ENCODE measurements at places on chromosomes 6 and 20.
A peak's percentile ranks its signal among the peaks of the same experiment; 100 is the strongest.

- DNase-seq: no peak
Observed at GRCh38 chr6:150490586-150490985, 109.1 kb upstream of the PLEKHG1 start.

GRCh38 chr6:41811095-41811494 lies 23.6 kb downstream of the TOMM6 start:
- DNase-seq: no peak

- no peak for DNase-seq
Observed at GRCh38 chr6:81763051-81763450, 10.6 kb upstream of the TENT5A start.

- DNase-seq: no peak
Observed at GRCh38 chr6:112535816-112536215, 188.7 kb downstream of the RFPL4B start.

DNA sequence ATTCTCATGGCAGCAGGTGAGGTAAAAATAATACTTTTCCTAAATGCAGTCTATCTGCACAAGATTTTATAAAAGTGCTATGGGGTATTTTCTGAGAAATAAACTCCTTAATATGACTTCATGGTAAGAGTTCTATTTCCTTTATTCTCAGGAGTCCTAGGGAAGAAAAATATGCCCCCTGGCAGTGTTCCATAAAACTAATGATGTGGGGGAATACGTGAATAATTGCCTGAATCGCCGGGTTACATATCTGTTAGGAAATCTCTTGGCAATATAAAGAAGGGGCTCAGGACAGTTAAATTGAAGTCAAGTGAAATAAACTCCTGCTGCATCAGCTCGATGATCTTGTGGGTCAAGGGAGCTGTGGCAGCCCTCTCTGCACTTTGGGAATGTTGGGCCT lies 229.7 kb downstream of the MAFB start:
- DNase-seq: no peak

GRCh38 chr6:43993881-43994523 lies 133.2 kb downstream of the MRPL14 start:
- no peak for DNase-seq

DNA sequence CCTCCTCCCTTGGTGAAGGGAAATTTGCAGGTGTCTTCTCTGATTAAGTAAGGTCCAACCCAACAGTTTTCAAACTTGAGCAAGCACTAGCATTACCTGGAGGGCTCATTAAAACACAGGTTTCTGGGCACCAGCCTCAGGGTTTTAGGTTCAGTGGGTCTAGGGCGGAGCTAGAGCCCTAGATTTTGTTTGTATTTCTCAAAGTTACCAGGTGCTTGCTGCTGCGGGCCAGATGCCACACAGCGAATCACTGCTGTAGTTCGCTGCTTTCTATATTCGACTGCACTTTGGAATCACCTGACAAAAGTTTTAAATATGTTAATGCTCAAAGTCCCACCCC lies 869 bp downstream of the COL21A1 start:
- no peak for DNase-seq

DNA sequence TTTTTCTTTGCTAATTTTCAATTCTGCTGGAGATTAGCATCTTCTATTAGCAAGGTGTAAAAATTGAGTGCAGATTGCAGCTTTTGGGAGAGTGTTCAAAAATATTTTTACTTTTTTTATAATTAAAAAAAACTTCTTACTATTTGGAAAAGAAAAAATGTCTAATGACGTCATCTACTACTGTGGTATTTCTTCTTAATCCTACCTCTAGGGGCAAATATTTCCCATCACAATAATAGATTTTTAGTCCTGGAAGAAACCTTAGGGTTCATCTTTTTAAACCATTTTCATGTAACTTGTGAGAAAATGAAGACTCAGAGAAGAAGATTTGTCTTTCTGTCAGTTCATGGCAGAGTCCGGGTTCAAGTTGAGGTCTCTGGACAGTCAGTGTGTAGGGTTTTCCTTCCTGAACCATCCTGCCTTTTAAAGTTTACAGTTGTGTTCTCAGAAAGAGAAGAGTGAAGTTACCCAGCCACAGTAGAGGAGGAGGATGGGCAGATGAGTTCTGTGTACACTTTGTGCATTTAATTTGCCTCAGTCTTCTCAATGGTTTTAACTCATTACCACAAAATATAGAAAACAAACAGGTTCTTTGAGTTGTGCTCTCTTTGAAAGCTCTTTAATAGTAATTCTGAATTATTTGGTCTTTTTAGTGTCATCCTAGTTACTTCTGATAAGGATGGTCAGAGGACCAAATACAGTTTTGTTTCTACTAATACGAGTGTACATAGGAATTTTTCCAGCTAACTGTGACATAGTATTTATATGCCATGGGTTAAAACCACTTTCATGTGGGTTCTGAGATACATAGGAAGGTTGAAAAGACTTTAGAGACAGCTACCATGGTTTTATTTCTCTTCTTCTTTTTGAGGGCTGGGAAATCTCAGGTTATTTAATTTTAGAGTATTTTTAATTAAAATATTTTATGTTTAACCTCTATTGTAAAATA lies 184.7 kb downstream of the CDKAL1 start:
- no peak for DNase-seq

GRCh38 chr20:11229772-11230171 lies 556.0 kb upstream of the JAG1 start:
- DNase-seq: peak; percentile 90

DNA sequence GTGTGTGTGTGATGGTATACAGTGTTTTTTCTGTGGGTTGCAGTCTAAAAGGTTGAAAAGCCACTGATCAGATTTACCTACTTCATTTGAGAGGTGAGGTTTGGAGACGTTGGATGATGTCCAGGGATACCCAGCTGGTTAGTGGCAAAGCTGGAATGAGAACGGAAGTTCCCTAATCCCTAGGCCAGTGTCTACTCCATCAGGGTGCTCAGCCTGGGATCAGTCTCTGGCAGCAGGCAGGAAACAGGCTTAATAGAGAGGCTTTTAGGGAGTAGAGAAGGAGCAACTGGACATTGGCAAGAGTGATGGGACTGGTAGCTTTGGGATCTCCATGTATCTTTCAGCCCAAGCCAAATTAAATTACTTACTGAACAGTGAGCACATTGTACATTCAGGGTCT lies 80.7 kb downstream of the C6orf52 start:
- DNase-seq: no peak

DNA sequence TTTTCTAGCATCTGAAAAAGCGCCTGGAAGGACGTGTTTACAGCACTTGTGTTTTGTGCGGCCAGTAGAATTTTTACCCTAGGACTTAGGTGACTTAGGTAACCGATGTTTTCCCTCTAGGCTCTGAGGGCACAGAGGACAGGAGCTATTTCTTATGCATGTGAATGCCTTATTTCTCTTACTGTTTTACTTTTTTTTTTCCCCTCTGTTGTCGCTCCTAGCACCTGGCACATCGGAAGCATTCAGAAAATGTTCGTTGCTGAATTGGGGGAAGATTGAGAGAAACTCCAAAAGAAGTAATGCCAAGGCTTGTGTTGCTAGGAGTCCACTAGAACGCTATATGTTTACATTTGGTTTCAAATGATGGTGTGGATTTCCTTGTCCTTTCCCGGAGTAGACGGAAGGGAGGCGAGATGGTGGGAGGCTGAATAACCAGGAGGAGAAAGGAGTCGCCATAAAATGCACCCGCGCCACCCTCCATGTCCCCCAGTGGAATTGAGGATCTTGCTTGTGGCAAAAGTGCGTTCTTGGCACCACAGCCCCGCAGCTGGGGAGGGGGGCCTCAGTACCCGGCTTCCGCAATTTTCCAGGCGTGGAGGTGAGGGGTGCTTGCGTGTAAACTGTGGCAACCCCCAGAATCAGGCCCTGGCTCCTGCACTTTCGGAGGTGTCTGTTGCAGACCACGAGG lies 6.9 kb downstream of the OLIG3 start:
- no peak for DNase-seq

GRCh38 chr6:37051138-37052026 lies 45.9 kb downstream of the FGD2 start:
- no peak for DNase-seq

- no peak for DNase-seq
Observed at GRCh38 chr6:13229205-13230085, 98.9 kb downstream of the TBC1D7 start.

- no peak for DNase-seq
Observed at GRCh38 chr20:9966966-9967365, 67.8 kb upstream of the ANKEF1 start.

DNA sequence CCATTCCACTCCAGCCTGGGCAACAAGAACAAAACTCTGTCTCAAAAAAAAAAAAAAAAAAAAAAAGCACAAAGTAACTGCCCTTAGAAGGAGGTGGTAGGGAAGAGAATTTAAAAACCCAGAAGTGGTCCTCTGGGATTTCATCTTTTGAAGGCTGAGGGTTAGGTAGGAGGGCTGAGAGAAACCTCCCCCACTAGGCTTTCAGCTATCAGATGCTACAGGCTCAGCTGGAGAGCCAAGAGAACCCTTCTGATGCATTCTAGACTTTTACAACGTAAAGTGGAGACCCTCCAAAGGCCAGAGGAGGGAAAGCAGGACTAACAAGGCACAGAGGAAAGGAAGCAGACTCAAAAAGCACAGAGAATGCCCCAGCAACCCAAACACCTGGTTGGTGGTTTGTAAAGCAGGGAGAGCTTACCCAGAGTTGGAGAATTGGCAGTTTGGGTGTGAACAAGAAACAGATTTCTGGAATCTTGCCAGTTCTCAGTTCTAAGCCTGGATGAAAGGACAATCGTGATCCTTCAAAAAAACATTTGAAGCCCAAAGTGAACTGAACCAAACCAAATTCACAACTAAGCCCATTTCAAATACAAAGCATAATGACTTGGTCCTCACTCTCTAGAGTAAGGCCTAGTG lies 23.2 kb upstream of the SPAG4 start:
- DNase-seq: no peak

All from GM04503 (cell line).